ENCODE measurements at places on chromosomes 6 and 20.

DNA sequence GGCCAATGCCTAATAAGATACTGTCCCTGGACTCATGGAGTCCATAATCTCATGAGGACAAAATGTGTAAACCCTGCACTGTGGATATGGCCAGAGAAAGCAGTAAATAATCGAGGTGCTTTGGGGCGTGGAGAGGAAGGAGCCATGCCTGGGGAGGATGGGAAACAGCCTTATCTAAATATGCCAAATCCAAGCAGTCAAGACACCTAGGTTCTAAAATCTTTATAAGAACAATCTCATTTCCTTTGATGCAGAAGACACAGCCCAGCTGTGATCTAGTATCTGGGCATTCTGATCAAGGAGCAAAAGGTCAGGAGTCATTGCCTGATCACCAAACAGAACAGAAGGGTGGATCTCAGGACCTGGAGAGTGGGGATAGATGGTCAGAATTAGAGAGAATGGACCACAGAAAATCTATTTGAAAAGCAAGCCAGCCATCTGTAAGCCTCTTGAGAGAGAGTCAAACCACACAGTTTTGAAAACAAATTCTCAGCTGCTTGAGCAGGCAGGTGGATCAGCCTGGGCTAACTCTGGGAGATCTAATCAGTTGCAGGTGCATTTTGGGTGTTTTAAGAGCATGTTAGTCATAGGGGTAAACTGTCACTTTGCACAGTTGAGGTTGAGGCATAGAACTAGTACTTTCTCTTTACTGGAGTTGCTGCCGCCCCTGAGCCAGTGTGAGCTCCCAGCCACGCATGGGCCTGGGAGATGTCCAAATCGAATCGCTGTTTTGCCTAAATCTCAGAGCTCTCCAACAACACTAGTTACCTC, 130.8 kb upstream of the TNFAIP3 start:
- no peak for DNase-seq

DNA sequence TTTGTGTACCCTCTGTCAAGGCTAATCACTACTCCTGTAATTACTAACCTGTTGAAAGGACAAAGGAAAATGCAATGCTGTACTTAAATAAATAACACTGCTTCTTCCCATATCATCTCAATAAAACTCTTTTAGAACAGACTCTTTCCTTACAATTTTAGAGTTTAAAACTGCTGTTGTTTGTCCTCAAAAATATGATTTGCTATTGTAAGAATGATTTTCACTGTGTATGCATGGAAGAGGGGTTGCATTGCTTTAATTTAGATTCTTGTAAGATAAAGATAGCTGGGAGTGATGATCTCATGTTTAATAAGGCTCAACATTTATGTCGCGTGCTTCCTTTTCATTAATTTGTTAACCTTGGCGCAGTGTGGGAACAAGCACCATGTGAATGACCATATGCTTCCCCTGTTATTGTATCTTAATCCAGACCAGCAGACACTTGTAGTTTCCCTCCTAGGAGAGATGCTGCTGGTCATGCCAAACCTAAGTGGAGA, 89.8 kb upstream of the ATXN1 start:
- no peak for DNase-seq

- DNase-seq = no peak
Measured at GRCh38 chr6:84151669-84152068, 75.8 kb downstream of the CEP162 start.

GRCh38 chr6:116145803-116146675, 20.1 kb upstream of the COL10A1 start:
- DNase-seq = no peak

DNA sequence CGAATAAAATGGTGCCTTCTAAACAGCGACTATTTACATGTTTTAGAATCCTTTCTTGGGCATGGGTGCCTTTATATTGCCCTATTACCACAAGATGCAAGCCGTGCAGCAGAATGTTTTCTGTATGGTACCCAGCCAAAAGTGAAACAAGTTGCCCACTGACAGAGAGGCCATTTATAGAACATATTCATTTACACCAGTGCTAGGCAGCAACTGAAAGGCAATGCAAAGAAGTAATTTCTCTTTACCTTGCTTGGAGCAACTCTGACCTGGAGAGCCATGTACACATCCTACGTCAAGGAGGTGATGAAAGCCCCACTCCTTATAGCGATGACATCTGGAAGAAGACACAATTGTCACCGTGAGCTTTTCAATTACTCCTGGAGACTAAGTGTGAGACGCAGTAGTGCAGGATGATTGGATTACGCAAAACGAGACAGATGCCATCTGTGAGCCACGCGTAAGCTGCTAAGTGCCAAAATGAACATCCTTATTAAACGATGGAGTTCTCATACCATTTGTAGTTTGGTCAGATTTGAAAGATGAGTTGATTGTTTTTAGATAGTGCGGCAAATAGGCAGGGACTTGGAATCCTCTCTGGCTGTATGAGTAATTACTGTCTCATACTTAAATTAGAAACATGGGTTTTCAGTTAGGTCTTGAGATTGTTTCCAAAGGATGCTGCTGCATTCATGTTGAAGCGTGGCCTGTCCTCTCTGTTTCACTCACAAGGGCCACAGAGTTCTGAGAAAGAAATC, at the start of gene TMEM244:
Gene TMEM244, minus strand, starts transcription at position 408 of the 758 bp plus-strand sequence. Its CDS starts 127 bp downstream, at position 281.
- DNase-seq = no peak

GRCh38 chr20:38714308-38714707, 10.0 kb upstream of the SLC32A1 start:
- DNase-seq = no peak

DNA sequence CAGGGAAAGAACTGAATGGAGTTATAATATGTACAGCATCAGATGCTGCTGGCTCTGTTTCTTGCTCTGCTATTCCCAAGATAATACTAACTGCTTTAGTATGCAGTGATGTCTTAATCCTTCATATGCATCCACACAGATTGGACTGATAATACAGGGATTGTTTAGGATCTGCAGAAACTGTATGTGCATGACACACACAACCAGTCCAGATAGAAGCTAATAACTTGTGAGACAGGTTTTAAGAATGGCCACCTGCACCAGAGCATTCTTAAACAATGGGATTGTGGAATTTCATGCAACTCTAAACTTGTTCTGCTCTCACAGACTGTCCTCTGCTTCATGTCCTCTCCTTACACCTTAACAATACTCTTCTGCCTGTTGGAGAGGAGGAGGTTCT, 90.9 kb downstream of the SPTLC3 start:
- DNase-seq = no peak

DNA sequence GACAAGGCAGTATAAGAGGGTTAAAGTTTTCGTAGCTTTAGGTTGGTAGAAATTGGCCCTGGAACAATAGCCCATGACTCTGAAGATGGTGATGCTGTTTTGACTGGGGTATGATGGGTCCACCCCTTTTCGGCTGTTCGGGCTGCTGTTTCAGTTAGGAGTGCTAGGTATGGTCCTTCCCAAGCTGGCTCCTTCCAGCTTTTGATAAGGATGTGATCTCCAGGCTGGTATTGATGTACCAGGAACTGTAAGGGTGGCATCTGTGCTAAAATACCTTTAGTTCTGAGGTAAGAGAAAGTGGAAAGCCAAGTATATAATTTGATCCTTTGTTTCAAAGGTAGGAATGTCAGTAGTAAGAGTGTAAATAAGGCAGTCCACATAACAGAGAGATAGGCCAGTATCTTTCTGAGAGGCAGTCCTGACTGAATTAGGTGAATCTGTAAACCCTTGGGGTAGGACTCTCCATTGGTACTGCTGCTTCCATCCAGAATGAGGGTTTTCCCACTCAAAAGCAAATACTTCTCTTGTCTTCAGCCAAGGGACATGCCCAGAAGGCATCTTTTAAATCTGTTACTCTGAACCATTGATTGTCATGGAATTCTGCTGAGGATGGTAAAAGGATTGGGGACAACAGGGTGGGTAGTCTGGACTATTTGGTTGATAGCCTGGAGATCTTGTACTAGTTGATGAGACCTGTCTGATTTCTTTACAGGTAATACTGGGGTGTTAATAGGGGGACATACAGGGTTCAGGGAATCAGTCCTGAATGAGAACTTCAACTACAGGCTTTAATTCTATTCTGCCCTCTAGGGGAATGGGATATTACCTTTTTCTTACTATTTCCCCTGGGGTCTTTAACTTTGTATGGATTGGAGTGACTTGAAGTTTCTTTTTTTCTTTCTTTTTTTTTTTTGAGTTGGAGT, 6.1 kb upstream of the ZNFX1 start:
- no peak for DNase-seq

GRCh38 chr6:163916315-163917081, 502.0 kb downstream of the QKI start:
- no peak for DNase-seq

GRCh38 chr20:36298061-36298460, 8.1 kb upstream of the DLGAP4 start:
- no peak for DNase-seq

DNA sequence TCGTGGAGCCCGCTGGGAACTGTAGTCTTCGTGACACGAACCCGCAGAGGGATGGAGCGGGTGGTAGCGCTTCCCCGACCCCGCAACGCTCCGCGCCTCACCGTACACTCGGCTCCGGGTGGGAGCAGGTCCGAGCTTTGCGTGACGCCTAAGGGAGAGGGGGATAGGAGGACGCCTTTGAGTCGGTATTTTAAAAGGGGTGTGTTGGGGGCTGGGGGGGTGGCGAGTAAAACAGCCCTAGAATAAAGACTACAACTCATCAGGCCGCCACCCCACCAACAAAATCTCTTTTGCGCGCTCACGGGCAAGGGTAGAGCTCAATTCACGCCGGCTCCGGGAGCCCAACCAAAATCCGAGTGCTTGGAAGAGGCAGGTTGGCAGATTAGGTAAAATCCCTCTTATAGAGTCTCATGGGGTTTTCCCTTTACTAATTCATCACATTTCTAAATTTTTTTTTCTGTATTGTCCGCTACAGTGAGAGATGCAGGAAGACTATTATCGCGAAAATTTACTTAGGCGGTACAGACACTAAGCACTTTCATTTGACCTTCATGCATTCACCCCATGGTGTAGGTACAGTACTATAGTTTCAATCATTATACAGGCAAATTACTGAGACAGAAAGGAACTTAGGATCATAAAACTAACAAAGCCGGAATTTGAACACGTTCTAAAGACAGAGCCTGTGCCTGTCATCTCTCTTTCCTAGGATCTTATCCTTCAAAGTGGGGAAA, 706 bp upstream of the SNX14 start:
- DNase-seq = no peak

DNA sequence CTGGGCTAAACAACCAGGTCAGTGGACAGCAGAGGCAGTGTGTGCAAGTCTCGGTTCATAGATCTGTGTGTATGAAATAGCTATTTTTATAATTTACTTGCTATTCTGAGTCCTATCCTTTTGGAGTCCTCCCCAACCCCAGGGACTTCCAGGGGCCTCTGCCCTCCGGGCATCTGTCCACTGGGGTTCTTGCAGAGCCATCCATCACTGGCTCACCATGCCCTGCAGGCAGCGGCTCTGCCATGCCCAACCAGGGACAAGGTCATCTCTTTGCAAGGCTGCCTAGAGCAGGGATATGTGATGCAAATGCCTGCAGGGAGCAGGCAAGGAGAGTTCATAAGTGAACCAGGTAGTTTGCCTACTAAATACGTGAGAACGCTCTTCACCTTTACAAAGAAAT, 10.5 kb upstream of the BEND3 start:
- no peak for DNase-seq

DNA sequence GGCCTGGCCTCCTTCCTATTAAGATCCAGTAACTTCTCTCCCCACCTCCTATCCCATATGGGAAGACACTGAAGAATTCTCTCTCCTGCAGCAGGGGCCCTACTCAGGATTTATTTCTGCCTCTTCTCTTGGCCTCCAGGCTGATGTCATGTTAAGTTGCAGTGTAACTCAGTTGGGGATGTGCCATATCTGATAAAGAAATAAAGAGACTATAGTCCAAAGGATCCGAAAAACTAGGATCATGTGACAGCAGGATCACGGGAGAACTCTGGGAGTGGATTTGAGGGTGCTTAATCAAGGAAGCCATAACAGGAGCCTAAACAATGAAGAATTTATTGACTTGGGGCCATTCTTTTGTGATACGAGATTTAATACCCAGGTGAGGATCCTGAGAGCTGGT, 38.5 kb upstream of the TGM6 start:
- DNase-seq = no peak

DNA sequence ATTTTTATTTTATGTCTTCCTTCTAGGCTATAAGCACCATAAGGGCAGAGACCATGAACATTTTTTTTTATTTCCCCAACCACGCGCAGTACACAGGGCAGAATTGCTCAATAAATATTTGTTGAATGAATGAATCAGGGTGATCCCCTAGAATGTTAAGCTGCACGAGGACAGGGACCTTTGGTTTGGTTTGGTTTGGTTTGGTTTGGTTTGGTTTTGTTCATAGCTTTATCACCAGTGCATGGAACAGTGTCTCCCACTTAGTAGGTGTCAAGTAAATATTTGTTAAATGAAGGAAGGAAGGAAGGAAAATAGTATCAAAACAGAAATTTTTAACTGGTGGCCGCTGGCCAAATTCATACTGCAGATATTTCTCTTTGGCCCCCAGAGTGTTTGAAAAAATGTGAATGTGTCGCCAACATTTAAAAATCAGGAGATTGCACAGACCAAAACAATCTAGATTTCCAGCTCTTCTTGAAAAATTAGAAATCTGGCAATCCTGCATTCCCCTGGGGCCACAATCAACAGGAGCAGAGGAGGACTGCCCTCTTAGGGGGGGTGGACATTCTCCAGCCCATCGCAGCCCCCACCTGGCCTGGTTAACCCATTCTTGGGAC, 205.3 kb downstream of the EYA2 start:
- no peak for DNase-seq

- DNase-seq = no peak
Measured at GRCh38 chr6:41406728-41407489, 71.5 kb downstream of the NCR2 start.

GRCh38 chr6:11722220-11722619, 56.4 kb downstream of the ADTRP start:
- DNase-seq = no peak

GRCh38 chr20:62143957-62144825, 622 bp downstream of the SS18L1 start:
- DNase-seq = peak; percentile 25

DNA sequence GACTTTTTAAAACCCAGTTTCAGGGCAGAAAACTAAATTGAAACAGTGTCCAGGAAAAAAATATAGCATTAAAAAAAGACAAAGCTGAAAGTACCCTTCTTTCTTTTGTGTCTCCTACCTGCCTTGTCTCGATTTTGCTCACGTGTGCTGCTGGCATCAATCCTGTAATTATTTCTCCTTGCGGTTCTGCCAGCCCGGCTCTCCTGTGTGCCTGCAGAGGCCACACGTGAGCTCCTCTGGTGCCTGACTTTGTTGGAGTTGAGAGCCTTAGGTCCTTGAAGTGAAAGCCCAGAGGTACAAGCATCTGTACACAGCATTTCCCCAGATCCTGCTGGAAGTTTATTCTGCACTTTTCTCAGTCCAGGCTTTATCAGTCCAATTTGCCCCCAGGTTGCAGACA, 36.5 kb downstream of the GHRH start:
- DNase-seq = no peak
